ENCODE measurements at places on chromosomes 12 and 14.
A peak's percentile ranks its signal among the peaks of the same experiment; 100 is the strongest.

DNA sequence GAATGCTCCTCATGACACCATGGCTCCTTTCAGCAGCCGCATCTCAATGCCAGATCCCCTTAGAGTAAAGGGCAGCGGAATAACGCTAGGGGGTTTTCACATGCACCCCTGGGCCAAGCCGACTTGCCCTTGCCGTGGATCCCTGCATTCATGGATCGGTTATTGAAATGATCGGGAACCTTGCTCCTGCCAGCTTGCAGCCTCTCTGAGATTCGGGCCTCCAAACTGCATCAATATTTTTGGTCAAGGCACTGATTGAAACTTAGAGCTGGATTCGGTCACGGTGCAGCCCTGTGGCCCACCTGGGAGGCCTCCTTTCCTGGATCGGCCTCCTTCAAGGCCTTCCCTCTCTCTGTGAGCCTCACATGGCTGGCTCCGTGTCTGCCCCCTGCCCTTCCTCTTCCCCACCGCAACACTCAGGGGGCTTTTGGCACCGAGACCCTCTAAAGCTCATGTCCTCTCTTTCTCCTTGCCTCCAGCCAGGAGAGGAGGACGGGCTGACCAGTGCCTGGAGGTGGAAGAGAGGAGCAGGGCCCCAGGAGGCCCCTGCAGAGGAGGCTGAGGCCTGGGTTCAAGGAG, 1.8 kb downstream of the PTPN6 start:
- no peak for DNase-seq

GRCh38 chr12:91256411-91256810, 73.8 kb upstream of the DCN start:
- DNase-seq = no peak

DNA sequence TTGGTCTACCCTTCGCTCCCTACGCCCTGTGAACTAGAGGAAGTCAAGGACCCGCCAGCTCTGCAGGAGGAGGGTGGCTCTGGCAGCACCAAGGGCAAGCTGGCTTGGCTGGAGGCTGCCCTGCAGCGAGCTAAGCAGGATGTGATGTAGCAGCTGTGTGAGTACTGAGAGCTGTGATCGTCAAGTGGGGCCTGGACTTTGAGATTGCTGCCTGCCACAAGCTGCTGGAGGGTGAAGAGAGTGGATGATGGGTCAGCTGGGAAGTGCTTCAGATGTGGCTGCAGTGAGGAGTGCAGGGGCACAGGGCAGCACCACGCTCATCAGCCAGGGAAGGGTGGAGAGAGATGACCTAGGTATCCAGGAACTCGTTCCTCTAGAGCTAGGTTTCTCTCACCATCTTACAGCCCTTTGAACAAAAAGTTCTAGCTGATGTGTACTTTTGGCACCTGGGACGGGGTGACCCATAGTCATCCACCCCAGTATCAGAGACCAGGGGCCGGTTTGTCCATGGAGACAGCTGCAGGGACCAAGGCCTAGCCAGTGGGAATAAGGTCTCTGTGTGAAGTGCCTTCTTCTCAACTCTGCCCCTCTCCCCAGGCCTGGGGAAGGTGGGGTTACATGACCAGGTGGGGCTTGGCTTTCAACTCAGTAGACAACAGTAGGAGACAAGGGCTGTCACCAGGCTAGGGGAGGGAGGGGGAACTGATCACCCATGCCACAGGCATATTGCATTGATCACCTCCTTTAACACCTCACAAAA, 3.2 kb downstream of the KRT86 start:
- no peak for DNase-seq

GRCh38 chr14:37422319-37422718, 172.7 kb downstream of the FOXA1 start:
- DNase-seq = no peak

DNA sequence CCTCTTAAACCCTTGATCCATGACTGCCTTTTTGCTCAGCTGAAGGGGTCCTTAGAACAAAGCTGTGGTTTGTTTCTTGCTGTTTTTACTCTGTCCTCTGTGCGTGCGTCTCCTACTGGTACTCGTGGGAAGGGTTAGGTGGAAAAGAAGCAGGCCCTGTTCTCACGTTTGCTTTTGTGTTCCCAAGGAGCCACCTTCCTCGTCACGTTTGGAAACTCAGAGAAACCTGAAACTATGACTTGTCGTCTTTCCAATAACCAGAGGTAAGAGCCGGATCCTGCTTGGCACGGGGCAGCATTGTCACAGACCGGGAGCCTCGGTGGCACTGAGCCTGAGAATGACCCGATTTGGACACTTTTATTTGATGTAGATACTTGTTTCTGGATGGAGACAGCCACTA, 13.1 kb downstream of the ZFYVE21 start:
- no peak for DNase-seq

- no peak for DNase-seq
Observed at GRCh38 chr14:105322791-105323556, 8.4 kb downstream of the PACS2 start.

DNA sequence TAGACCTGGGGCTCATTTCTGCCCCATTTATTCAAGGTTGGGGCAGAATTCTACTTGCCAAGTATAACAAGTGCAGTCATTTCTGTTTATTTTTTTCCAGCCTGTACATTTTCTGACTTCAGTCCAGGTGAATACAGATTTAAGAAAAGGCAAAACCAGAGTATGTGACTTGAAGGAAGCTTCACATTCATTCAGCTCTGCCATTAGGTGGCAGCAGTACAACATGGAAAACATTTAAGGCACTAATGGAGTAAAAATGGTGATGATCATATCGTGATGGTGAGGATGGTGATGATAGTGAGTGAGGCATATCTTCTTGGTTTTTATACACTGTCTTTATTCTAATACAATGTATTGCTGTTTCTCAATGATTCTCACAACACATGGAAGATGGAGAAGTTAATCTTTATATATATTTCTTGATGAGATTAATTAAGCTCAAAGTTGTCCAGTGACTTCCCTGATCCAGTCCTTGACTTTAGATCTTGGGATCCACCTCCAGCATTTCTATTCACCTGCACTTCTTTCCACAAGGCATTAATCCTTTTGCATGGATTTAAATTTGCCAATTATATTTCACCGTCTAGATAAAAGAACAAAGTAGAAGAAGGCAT, 176.7 kb upstream of the SEL1L start:
- peak; percentile 3 for DNase-seq

DNA sequence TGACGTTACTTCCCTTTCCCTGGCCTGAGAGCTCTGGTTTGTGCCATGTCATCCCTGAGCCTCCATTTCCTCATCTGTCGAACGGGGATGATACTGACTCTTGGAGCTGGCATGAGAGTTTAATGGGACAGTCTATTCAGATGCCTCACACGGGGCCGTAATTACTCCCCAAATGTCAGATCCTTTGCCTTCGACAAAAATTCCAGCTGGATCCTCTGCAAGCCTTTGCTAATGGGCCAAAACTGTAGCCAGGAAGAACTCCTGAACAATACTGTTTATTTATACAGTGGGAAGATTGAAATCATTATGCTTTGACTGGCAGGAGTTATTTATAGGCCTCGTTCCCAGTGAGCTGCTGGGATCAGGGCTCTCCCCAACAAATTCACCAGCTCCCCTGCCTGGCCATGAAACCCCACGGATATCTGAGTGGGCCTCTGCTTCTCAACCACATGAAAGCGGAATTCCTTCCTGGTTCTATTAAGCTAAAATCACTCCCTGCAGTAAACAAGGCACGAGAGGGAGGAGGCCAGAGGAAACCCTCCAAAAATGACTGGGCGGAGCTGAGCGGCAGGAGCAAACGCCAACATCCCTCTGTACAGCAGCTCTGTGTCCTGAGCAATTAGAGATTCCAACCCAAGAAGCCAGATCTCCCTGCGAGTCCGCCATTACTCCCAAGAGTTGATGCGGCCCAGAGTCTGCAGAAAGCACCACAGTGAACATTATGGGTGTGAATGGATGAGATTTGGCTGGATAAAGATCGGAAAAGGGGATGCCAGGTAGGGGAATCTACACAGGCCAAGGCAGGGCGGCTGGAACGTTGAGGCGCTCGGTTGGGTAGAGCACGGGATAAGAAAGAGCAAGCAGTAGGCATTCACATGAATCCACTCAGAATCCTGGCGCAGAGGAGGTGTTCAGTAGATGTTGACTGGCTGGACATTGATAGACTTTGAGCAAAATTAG, 326.1 kb downstream of the BCL11B start:
- no peak for DNase-seq

GRCh38 chr12:132413931-132414588, 75.9 kb upstream of the FBRSL1 start:
- no peak for DNase-seq

- DNase-seq = no peak
Observed at GRCh38 chr12:50442178-50442908, 41.7 kb downstream of the LARP4 start.

DNA sequence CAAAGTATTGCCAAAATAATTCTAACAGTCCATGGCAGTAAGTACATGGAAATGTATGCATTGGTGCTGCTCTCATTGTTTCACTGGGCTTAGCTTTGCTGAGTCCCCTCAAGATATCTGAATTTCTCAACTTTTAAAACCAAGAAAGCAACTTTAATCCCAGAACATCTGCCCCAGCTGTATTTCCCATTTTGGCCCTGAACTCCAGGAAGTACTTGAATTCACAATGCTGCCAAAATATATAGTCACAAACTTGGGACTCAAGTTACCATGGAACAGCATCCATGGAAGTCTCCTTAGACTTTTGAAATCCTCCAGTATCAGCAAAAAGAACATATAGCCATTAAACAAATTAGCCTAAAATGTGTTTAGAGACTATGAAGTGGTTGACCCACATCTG, 78.5 kb upstream of the FLRT2 start:
- no peak for DNase-seq

DNA sequence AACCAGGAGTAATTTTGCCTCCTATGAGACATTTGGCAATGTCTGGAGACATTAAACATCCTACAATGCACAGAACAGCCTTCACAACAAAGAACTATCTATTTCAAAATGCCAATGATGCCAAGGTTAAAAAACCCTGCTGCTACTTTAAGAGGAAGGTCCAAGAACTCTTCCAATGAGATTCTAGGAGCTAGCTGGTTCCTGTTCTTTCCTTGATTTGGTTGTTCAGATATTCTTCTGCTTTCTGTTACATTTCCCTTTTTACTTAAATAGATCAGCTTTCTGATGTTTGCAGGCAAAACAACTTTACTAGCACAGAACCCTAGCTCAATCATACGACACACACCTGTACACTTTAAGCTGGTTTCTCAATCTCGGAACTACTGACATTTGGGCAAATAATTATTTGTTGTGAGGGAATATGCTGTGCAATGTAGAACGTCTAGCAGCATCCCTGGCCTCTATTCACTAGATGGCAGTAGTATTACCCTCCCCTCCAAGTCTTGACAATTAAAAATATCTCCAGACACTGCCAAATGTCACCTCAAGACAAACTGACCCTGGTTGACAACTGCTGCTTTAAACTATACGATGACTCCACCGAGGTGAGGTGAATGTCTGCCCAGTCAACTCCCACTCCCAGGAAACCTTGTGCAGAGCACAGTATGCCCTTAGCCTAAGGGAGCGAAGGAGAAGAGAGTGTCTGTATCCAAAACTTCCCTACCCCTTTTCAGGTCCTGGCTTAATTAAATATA, 4.4 kb downstream of the BLTP3B start:
- DNase-seq = no peak
